HCT116 (cell line): ENCODE measurements at places on chromosomes 4 and X. TPM values are rescaled to one million over a fixed set of nuclear protein-coding genes. Genes with fewer than 3 reads are reported as not detected.

Gene GPC4
- 9.7 TPM for total RNA-seq

DNA sequence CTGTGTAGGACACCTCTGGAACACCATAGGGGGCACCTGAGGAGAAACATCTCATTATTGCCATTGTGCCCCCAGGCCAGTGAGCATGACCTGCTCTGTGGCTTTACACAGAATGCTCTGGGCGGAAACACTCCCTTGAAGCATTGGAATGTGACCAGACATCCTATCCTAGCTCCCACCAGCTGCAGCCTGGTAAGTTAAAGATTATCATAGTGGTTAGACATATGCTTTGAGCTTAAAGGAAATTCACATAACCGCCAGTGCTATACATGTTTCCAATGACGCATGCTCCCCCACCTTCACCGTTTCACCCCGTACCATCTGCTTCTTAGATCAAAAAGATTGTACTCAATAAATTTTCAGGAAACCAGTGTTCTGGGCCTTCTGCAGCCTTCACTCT is 217.7 kb upstream of the CENPE start:
- H3K27ac ChIP-seq = no peak overlapping the region
- H3K4me1 ChIP-seq = no peaks in the 10 kb centered on the region
- H3K36me3 ChIP-seq = no peaks in the 10 kb centered on the region
- no peak for DNase-seq
- no peak overlapping the region for H3K4me3 ChIP-seq

DNA sequence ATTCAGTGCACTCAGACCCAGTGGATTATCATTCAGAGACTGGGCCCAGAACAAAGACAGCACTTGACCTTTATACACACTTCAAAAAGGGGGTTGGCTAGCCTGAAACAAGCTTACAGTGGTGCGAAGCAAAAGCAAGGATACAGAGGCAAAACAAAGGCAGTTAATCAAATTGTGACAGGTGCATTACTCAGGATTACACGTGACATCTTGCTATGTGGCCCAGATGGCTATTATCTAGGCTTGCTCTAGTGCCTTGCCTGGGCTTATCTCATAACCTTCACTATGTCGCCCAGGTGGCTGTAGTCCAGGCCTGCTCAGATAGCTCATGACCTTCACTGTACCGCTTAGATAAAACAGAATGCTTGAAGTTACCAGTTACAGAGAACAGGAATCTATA is 1092.1 kb upstream of the PRKX start:
- H3K36me3 ChIP-seq = no peaks in the 10 kb centered on the region
- H3K4me1 ChIP-seq = no peaks in the 10 kb centered on the region
- H3K27ac ChIP-seq = no peak overlapping the region
- H3K27me3 ChIP-seq = no peaks in the 10 kb centered on the region
- DNase-seq = no peak
- no peak overlapping the region for H3K4me3 ChIP-seq

DNA sequence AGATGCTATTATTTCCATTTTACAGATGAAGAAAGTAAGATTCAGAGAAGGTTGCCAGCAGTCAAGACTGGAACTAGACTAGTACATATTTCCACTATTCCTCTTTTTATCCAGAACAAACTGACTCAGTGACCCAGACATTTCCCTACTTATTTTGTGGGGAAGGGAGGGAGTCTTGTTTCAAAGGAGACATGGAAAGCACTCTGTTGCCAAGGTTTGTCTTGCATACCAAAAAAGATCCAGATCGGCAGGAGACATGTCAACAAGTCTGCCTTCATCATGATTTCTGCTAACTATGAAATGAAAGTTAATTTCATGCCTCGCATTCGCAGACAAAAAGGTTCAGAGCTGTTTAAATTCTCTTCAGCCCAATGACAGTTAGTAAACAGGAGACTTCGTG is 328.3 kb downstream of the DHX15 start:
- no peaks in the 10 kb centered on the region for H3K36me3 ChIP-seq
- no peak overlapping the region for H3K27ac ChIP-seq
- no peak overlapping the region for H3K4me3 ChIP-seq
- no peak for DNase-seq
- no peaks in the 10 kb centered on the region for H3K27me3 ChIP-seq

- no peak for DNase-seq
- no peaks in the 10 kb centered on the region for H3K27me3 ChIP-seq
- peaks cover 30% of the 10 kb centered on the region for H3K36me3 ChIP-seq
- no peak overlapping the region for H3K27ac ChIP-seq
- H3K4me3 ChIP-seq = no peak overlapping the region
- H3K4me1 ChIP-seq = peaks cover 16% of the 10 kb centered on the region
Observed at GRCh38 chr4:1310031-1310795, 20.5 kb downstream of the MAEA start.

Gene GPR78
- total RNA-seq = not detected

Gene RAB41
- total RNA-seq = not detected

Gene FAM149A
- total RNA-seq = 8.9 TPM

GRCh38 chr4:158938220-158939044 is 164.4 kb upstream of the RAPGEF2 start:
- H3K4me1 ChIP-seq = no peaks in the 10 kb centered on the region
- H3K27me3 ChIP-seq = no peaks in the 10 kb centered on the region
- no peak overlapping the region for H3K4me3 ChIP-seq
- no peak overlapping the region for H3K27ac ChIP-seq

Gene SLITRK2
- not detected for total RNA-seq

DNA sequence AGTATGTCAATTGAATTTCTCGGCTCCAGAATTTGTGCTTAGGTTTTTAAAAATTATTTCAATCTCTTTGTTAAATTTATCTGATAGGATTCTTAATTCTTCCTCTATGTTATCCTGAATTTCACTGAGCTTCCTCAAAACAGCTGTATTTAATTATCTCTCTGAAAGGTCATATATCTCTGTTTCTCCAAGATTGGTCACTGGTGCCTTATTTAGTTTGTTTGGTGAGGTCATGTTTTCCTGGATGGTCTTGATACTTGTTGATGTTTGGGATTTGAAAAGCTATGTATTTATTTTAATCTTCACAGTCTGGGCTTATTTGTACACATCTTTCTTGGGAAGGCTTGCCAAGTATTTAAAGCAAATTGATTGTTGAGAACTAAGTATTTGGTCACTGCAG is 24.7 kb upstream of the HERC3 start:
- H3K36me3 ChIP-seq = no peaks in the 10 kb centered on the region
- H3K27me3 ChIP-seq = no peaks in the 10 kb centered on the region
- H3K4me1 ChIP-seq = no peaks in the 10 kb centered on the region
- H3K27ac ChIP-seq = no peak overlapping the region
- DNase-seq = no peak

DNA sequence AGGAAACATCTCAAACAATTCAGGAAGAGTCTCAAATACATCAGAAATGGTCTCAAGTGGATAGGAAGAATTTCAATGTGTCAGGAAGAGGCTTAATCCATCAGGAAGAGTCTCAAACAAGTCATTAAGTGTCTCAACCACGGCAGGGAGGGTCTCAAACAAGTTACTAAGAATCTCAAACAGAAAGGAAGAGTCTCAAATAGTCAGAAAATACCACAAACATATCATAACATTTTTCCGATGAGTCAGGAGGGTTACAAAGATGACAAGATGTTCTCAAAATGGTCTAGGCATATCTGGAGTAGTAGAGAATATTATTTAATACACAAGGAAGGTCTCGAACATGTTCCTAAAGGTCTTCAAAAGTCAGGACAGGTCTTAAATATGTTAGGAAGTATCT is 109.3 kb upstream of the USP9X start:
- no peak overlapping the region for H3K4me3 ChIP-seq
- no peaks in the 10 kb centered on the region for H3K4me1 ChIP-seq
- no peak overlapping the region for H3K27ac ChIP-seq
- no peak for DNase-seq
- H3K36me3 ChIP-seq = no peaks in the 10 kb centered on the region
- H3K27me3 ChIP-seq = no peaks in the 10 kb centered on the region

Gene GAGE12J
- not detected for total RNA-seq

DNA sequence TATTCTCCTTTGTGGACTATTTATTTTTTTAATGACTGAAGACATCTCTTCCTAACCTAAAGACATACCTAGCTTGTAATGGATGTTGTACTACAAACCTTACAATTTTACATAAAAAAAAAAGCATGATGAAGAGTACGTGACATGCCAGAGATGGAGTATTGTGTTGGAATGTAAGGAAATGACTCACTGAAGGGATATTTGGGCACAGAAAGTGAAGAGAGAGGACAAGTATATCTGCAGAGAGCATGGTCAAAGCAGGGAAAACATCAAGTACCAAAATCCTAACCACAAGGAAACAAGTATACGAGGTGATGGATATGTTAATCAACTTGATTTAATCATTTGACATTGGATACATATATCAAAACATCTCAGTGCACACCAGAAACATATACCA is 1051.4 kb upstream of the PRKX start:
- H3K36me3 ChIP-seq = no peaks in the 10 kb centered on the region
- no peak overlapping the region for H3K4me3 ChIP-seq
- no peak overlapping the region for H3K27ac ChIP-seq
- H3K27me3 ChIP-seq = no peaks in the 10 kb centered on the region
- DNase-seq = no peak
- no peaks in the 10 kb centered on the region for H3K4me1 ChIP-seq

Gene GPR82
- not detected for total RNA-seq

- no peaks in the 10 kb centered on the region for H3K4me1 ChIP-seq
- no peak overlapping the region for H3K4me3 ChIP-seq
- no peaks in the 10 kb centered on the region for H3K27me3 ChIP-seq
- H3K36me3 ChIP-seq = peaks cover 4% of the 10 kb centered on the region; the same call in 1 of the 2 replicates
- DNase-seq = no peak
Observed at GRCh38 chrX:131789664-131790063, 233.4 kb upstream of the STK26 start.

DNA sequence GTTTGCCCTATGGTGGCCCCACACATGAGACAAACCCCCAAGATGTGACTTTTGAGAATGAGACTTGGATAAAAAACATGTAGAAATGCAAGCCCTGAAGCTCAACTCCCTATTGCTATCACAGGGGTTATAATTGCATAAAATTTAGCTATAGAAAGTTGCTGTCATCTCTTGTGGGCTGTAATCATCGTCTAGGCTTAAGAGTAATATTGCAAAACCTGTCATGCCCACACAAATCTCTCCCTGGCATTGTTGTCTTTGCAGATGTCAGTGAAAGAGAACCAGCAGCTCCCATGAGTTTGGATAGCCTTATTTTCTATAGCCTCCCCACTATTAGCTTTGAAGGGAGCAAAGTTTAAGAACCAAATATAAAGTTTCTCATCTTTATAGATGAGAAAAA is 14.6 kb downstream of the ALB start:
- no peaks in the 10 kb centered on the region for H3K27me3 ChIP-seq
- H3K27ac ChIP-seq = no peak overlapping the region
- no peaks in the 10 kb centered on the region for H3K4me1 ChIP-seq
- H3K36me3 ChIP-seq = no peaks in the 10 kb centered on the region
- no peak for DNase-seq
- H3K4me3 ChIP-seq = no peak overlapping the region

- H3K4me1 ChIP-seq = peaks cover 31% of the 10 kb centered on the region
- H3K27me3 ChIP-seq = no peaks in the 10 kb centered on the region
- no peak for DNase-seq
- no peak overlapping the region for H3K4me3 ChIP-seq
- H3K27ac ChIP-seq = peak overlapping the region; percentile 79
- no peaks in the 10 kb centered on the region; the same call in 1 of the 2 replicates for H3K36me3 ChIP-seq
Observed at GRCh38 chrX:154540897-154541535, 5.6 kb downstream of the G6PD start.

Gene CXXC4
- 0.54 TPM for total RNA-seq

GRCh38 chr4:182513587-182514291 is 270.5 kb downstream of the TENM3 start:
- no peaks in the 10 kb centered on the region for H3K4me1 ChIP-seq
- H3K4me3 ChIP-seq = no peak overlapping the region
- no peak overlapping the region for H3K27ac ChIP-seq
- no peaks in the 10 kb centered on the region for H3K36me3 ChIP-seq

GRCh38 chrX:39856472-39857121 is 241.2 kb downstream of the BCOR start:
- DNase-seq = no peak
- H3K36me3 ChIP-seq = no peaks in the 10 kb centered on the region
- no peaks in the 10 kb centered on the region for H3K27me3 ChIP-seq
- no peak overlapping the region for H3K27ac ChIP-seq
- H3K4me1 ChIP-seq = peaks cover 20% of the 10 kb centered on the region

DNA sequence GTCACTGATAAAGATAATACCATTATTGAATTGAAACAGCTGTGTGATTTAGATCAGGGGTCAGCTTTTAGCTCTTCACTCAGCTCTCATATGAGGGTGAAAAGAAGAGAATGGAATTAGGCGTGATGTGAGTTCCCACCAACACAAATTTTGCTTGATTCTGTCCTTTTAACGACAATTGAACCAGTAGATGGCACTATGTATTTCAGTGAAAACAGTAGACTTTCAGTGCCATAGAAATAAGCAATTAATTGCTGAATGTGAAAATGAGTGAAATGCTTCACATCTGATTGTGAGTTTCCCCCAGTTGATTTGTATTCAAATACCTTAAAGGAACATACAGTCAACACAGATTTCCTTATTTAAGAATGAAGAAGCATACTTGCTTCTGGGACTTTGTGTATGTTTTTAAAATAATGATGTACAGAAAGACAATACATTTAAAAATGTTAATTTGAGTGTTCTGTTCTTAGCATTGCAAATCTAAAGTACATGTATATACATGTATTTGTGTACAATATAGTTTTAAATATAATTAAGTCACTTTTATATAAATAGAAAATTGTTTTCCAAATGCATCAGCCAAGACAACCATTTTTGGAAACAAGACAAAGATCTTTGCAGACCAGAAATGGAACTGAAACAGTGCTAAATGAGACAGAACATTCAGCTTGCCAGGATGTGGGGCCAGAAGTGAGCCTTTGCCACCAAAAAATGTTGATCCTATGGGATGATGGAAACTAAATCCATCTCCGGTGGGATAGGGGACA is 178.8 kb downstream of the SNCA start:
- no peaks in the 10 kb centered on the region for H3K27me3 ChIP-seq
- H3K27ac ChIP-seq = no peak overlapping the region
- DNase-seq = peak; percentile 28
- H3K36me3 ChIP-seq = no peaks in the 10 kb centered on the region

DNA sequence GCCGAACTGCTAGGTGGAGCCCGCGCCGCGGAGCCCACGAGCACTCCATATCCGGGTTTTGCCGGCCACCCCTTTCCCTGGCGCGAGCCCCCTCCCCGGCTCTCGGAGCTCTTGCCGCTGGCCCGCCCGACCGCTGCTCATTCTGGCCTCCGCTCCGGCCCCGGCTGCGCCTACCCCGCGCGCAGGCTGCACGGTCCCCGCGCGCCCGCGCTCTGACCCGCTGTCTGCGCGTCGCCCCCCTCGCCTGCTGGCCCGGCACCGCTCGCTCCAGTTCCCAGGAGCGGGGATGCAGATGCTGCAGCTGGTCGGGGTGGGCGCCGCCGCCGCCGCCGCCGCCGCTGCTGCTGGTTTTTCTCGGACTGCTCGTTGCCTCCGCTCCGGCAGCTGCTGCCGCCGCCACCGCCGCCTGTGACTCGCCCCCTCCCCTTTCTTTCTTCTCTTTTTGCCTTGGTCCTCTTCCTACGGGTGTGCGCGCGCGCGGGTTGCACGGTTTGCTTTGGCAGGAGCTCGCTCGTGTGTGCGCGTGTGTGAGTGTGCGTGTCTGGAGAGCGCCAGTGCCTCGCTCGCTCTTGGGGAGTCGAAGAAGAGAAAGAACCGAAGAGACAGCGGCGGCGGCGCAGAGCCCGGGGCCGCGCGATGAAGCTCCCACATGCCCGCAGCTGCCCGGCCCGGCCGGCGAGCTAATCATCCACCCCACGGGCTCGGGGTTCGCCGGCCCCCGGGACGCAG is at the start of gene ADGRL3:
ADGRL3 (plus strand) TSS at position 140 of the 729 bp plus-strand sequence.
- no peaks in the 10 kb centered on the region for H3K4me1 ChIP-seq
- H3K36me3 ChIP-seq = no peaks in the 10 kb centered on the region
- no peak within 1 kb of the TSS for H3K4me3 ChIP-seq
- no peak for DNase-seq
- no peaks in the 10 kb centered on the region for H3K27me3 ChIP-seq

Gene BMPR1B
- not detected for total RNA-seq

GRCh38 chrX:154046940-154047610 is 27.4 kb upstream of the IRAK1 start:
- no peaks in the 10 kb centered on the region for H3K4me1 ChIP-seq
- DNase-seq = no peak

Gene RNF150
- total RNA-seq = 0.07 TPM

Gene NPFFR2
- not detected for total RNA-seq
